NCI-H187 (cell line): ENCODE measurements at places on chromosomes 6 and 20.

GRCh38 chr20:9108260-9108659, 39.4 kb downstream of the PLCB4 start:
- DNase-seq: no peak

GRCh38 chr6:165118736-165119135, 190.7 kb downstream of the C6orf118 start:
- DNase-seq: no peak

DNA sequence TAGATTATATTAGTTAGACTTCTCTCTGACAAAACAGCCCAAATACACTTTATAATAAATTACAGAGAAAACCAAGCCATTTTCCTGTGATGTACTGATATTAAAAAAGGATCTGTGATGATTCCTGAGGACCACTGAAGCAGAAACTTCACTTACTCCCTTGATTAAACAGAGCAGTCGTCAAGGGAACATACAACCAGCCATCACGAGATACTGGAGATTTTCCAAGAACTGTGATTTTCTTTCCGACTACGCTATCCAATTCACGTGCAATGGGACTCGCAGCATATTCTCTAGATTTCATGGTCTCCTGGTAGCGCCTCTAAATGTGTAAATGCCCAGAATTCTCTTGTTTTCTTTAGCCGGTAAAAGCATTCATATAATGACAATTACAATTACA, 377.4 kb downstream of the PHF3 start:
- DNase-seq: no peak

DNA sequence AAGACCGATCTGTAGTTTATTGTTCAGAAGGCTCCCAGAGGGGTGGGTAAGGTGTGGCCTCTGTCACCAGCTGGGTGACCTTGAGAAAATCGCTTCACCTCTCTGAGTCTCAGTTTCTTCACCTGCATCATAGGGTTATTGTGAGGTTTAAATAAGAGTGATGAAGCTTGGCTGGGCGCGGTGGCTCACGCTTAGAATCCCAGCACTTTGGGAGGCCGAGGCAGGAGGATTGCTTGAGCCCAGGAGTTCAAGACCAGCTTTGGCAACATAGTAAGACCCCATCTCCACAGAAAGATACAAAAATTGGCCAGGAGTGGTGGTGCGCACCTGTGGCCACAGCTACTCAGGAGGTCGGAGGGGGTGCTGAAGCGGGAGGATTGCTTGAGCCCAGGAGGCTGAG, 36.0 kb downstream of the VSTM2L start:
- no peak for DNase-seq

- DNase-seq: no peak
Measured at GRCh38 chr6:126156973-126157372, 170.6 kb downstream of the TRMT11 start.

- no peak for DNase-seq
Measured at GRCh38 chr6:81253821-81254220, 498.7 kb downstream of the TENT5A start.
